ENCODE measurements at places on chromosomes 5 and 9.

DNA sequence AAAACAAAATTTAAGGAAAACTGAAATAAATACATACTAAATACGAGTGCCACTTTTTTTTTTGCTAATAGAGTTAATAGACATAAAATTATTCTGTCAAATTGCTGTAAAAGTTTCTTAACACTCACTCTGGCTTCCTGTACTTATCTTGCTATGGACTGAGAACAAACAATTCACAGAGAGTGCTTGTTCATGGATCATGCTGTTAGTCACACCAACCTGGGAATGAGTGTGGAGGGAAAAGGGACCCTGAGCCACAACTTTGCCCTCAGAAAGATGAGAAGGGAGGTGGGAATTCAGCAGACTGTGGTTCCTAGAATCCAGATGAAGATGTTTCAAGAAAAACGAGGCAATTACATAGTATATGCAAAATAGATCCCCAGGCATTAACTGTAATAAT is 246.9 kb downstream of the FBXL7 start:
- no peak for DNase-seq

- no peak for DNase-seq
Measured at GRCh38 chr9:96183751-96184150, 118.2 kb downstream of the HSD17B3 start.

DNA sequence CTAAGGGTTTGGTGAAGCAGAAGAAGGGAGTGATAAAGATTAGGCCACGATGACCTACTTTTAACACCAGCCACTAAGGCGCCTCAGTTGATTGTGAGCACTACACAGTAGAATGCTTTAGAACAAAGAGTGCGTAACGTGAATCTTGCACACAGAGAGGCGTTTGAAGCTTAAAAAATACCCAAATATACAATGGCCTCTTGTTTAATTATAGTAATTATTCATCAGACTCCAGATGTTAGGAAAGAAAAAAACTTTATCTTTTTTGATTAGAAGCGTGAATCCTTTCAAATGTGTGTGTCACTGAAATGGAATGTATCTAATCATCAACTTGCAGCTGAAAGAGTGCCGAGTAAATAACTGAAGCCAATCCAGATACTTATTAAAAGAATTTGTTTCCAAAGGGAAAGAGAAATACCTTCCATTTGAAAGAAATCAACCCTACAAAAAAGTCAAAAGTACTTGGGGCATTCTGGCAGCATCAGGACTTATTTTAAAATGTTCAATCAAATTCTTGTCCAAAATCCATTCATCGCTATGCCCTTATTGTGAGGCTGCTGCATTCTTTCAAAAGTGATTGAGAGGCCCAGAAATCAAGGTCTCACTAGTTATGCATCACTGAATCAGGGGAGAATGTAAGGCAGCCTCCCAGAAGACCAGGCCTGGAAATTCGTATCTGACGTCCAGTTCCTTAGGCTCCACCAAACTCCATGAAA is 337.5 kb downstream of the ZNF608 start:
- DNase-seq: no peak

- DNase-seq: no peak
Measured at GRCh38 chr5:28726815-28727214, 1688.4 kb upstream of the CDH9 start.

DNA sequence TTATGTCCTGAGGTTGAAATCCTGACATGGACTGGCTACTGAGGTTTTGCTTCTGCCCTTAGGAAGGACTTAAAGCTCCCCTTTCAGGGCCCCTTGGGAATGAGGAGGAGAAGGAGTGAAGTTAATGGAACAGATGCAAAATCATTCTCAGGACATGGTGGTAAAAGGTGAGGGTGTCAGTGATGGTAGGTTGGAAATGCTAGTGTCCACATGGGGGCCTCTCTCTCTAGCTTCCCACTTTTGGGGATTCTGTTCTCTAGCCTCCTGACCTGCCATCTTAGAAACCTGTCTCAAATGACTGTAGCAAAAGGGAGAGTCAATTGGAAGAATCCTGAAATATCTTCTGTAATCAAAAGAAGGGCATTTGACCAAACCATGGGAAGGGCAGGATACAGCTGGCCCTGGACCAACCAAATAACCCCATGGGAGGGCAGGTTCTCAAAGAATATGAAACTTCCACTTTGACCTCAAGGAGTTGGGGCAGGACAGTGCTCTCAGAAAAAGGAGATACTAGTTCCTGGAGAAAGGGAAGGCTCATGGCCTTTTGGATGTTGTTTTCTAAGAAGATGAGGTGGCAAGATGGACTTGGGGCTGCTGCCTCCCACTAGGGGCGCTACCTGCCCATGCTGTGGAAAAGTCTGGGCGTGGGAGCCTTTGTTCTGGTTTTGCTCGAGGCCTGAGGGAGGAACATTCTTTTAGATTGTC is 21.2 kb upstream of the MLANA start:
- peak; percentile 34 for DNase-seq

DNA sequence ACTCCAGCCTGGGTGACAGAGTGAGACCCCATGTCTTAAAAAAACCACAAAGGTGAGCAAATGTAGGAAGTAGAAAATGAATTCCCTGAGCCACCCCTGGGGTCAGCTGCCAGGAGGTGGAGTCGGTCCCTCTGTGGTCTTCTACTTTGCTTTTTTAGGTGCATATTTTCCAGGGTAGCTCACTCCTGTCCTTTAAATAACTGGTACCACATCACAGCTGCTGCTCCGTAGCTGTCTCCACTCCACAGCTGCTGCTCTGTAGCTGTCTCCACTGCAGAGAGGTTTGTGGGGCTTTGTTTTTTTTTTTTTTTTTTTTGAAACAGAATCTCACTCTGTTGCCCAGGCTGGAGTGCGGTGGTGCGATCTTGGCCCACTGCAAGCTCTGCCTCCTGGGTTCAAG is 8.9 kb downstream of the WDR5 start:
- DNase-seq: no peak

Data from GM20000 (cell line).